ENCODE measurements at places on chromosomes 2 and 18.

DNA sequence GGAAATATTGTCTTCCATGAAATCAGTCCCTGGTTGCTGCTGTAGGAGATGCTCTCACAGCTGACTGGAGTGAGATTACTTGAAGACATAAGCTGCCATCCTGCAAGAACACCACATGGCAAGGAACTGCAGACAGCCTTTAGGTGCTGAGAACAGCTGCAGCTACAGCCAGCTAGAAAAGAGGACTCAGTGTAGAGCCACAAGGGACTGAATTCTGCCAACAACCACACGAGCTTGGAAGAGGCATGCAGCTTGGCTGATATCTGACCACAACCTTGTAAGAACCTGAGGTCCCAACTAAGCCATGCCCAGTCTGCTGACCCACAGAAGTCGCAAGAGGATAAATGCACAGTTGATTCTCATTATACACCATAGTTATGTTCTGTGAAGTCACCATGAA is 181.8 kb upstream of the ARL4C start:
- DNase-seq: no peak

- no peak for DNase-seq
These were observed 7.0 kb upstream of the NDUFV2 start for GRCh38 chr18:9095297-9096006.

GRCh38 chr2:72695676-72696075 is 130.2 kb downstream of the EXOC6B start:
- no peak for DNase-seq

- DNase-seq: no peak
These were observed 4.1 kb downstream of the OTOF start for GRCh38 chr2:26473796-26474195.

DNA sequence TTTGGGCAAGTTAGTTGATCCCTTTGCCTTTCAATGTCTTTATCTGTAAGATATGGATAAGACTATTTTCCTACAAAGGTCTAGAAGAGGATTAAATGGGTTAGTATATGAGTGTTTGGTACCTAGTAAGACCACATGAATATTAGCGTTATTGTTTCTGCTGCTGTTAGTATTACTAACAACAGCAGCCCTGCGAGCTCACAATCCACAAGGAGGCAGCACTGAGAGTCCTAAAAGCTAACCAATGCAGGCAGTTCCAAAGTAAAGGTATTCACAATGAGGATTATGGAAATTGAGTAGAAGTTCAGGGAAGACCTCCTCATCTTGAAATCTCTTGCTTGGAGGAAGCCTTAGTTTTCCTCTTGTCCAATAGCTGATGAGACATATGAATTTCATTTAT is 248.9 kb downstream of the TDRD15 start:
- DNase-seq: no peak

- DNase-seq: no peak
These were observed 124.4 kb upstream of the PXDN start for GRCh38 chr2:1868683-1869141.

DNA sequence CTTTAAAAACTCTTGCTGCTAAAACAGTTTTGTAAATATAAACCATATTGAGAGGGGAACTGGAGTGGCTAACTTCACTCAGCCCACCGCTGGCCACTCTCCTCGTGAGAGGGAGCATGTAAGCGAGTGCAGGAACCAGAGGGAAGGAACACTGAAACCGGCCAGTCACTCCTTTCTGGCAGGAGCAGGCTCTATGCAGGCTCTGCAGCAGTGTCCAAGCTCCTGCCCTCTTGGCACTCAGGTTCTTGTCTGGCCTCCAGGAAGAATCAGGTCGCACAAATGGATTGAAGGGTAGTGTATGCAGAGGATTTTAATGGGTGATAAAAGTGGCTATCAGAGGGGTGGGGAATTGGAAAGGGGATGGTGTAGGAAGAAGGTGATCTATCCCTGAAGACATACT is 157.7 kb downstream of the TMX3 start:
- DNase-seq: no peak

GRCh38 chr2:170361090-170361936 is 183.4 kb downstream of the MYO3B start:
- no peak for DNase-seq

- DNase-seq: no peak
These were observed 119.0 kb downstream of the PMAIP1 start for GRCh38 chr18:60018618-60019462.

- DNase-seq: no peak
These were observed 20.6 kb downstream of the KCMF1 start for GRCh38 chr2:84991404-84992160.

GRCh38 chr2:102520801-102521200 is 47.8 kb downstream of the SLC9A4 start:
- no peak for DNase-seq

DNA sequence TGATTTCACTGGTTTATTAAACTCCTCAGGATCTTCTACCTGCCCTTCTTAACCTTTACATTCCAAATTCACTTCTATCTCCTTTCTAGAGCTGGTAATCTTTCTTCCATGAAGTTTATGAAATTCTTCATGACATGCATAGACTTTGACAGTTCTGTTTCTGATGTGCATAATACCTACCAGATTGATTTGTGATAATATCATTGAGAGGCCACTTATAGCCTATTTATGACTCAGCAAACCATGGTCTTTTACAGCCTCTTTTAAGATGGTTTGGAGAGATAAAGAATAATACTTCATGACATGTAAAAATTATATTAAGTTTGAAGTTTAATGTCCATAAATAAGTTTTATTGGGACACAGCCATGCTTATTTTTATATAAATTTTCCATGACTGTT is 14.0 kb downstream of the SCN2A start:
- no peak for DNase-seq

- no peak for DNase-seq
These were observed 174.0 kb upstream of the SESTD1 start for GRCh38 chr2:179438654-179439053.

- no peak for DNase-seq
These were observed 151.8 kb upstream of the UNC80 start for GRCh38 chr2:209619782-209620181.

DNA sequence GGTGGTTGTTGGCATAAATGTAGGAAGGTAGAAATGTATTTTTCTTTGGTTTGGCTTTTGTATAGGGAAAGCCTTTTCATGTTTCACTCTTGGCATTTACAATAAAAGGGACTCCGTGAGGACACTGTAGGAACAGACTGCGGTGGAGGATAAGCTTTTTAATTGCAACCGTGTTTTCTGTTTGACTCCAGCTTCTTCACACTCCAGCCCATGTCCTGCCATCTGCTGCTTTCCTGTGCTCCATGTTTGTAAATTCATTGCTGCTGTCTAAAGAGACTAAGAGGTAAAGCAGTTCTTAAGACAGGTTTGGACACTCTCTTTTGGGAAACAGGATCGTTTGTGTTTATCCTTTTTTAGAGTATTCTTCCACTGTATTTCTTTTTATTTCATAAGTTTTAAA is 33.3 kb downstream of the WDR75 start:
- DNase-seq: no peak

DNA sequence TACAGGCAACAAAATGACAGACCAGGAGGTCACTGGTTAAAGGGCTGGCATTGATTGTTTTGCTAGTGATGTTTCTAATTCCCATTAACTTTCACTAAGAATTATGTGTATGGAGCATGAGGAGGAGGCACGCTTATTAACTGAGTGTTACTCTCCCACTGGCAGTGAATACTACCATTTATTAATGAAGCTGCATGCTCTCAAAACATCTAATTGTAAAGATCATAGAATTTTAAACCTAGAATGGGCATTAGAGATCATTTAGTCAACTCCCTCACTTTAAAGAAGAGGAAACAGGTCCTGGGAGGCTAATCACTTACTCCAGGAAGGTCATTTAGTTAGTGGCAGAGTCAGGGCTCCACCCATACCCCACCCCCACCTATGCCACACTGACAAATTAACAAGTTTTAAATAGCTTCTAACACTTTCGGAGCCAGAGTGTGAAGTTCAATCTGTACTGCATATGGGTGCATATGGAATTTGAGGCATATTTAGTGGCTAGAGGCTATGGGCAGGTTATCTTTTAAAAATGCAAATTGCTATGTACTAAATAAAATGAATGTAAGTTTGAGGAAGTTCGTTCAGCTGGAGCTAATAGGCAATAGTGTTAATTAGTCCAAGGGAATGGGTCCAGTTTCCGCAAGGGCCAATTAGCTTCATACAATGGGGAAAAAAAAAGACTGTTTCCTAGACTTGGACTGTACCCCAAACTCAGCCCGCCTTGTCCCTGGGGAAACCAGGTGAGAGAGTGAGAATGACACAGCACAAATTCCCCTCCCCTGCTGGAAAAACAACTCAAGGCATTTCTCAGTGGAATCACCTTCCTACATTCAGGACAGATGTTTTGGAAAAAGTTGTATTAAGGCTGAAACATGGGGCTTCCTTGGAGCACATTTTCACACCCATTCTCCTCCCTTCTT is 178.8 kb downstream of the ICOS start:
- DNase-seq: no peak

DNA sequence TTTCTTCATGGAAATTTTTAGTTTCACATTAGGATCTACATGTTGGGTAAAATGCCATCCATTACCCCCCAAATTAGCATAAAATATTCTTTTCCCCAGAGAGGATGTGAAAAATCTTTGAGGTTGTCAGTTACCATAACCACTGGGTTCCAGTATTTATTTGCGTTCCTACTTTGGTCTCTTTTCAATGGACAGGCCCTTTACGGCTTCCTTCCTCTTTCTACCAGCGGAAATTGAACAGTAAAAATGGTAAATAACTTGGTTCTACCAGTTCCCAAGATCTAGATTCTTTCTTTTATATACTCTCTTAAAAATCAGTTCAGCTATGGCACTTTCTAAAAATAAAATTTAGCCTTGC is 169.2 kb upstream of the APCDD1 start:
- DNase-seq: no peak

DNA sequence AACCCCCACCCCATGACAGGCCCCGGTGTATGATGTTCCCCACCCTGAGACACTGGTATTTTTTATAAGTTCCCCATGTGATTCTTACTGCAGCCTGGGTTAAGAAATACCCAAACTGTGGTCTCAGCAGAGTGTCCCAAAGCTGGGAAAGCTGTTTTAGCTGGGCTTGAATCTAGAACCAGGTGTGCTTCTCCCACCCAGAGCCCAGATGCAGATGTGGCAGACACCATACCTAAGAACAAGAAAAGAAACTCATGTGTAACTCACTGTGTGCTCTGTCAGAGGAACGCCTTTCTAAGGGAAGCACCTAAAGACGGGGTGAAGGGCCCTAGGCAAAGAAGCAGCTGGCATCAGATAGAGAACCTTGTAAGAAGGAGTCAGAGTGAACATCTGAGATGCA is 23.9 kb downstream of the DOK1 start:
- no peak for DNase-seq

DNA sequence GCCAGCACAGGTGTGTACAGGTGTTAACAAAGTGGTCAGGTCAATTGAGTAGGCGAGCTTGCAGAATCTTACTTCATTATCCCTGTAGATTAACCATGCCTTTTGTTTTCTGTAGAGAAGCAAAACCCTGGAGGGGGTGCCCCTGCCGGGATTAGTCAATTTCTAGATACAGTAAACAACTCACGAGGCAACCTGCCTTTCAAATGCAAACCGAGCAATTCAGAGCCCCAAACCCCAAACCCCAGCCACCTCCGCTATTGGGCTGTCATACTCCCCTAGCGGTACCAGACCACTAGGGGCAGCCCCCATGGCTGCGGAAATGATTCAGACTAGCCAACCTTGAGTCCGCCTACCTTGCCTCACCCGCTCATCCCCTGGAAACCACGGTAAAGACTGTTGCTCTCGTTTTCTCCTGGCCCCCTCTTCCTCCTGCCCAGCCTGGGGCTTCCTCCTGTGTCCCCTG is 61.4 kb upstream of the KIF5C start:
- DNase-seq: no peak

- DNase-seq: no peak
These were observed 23.9 kb upstream of the TGIF1 start for GRCh38 chr18:3426074-3426473.

DNA sequence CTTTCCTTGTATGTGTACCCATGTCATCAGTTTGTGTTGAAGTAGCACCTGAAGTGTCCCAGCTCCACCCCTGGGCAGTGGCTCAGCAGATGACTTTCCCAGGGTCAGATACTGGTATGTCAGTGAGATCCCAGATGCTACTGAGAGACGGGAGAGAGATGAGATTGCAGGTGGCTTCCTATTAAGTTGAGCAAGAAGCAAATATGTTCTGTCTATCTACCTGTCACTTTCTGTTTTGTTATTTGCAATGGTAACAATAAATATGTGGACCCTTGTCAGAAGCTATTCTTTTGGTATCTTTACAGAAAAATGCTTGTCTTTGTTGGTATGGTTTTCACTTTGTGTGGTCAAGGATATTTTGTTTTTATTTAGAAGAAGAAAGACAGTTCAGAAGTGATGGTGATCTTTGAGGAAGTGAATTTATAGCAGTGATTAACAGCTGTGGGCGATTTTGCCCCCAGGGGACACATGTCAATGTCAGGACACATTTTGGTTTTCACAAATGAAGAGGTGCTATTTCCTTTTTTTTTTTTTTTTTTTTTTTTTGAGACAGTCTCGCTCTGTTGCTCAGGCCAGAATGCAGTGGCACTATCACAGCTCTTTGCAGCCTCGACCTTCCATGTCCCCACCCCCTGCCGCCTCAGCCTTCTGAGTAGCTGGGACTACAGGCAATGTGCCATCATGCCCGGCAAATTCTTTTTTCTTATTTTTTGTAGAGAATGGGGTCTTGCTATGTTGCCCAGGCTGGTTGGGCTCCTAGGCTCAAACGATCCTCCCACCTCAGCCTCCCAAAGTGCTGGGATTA is 21.4 kb downstream of the MGAT5 start:
- DNase-seq: no peak
